ENCODE measurements at places on chromosomes 6 and 20.

DNA sequence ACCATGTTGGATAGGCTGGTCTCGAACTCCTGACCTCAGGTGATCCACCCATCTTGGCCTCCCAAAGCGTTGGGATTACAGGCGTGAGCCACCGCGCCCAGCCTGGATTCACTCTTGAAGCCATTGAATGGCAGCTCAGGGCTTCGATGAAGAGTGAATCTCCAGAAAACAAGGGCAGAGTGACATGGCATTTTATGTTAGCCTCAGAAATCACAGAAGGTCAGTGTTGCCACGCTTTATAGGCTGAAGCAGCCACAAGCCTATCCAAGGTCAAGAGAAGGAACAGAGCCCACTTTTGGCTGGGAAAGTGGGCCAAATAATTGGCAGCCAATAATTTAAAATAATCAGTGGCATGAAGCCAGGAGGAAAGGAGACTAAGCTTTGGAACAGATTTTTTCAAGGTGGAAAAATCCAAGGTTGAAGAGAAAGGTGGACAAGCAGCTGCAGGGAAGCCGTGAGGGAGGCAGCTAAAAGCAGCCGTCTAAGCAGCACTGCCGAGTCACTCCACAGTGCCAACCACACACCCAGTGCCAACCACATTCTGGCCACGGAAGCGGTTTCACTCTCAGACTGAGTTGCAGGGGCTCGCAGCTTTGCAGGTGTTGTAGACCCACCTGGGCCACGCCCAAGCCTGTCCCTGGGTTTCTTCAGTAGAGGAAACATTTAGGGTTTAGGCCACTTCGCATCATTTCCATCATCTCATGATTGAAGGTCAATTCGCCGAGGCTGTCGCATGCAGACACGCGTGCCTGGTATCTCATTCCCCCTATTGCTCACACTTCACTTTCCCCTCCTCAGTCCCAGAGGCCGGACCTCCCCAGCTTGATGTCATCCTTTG is 17.4 kb upstream of the AVP start:
- DNase-seq = no peak

GRCh38 chr6:106149472-106150069 is 63.4 kb downstream of the PRDM1 start:
- DNase-seq = no peak

DNA sequence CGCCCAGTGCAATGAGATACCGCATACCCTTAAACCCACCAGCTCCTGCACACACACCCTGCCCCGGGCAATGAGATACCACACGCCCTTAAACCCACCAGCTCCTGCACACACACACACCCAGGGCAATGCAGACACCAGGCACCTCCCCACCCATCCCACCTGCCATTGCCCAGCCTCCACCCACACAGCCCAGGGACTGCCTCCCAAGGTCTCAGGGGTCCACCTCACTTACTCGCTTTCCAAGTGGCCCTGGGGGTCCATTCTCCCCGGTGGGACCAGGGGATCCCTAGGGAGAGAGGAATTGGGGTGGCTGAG is 24.0 kb downstream of the COL11A2 start:
- DNase-seq = no peak

GRCh38 chr6:16311763-16312162 is 73.4 kb downstream of the GMPR start:
- DNase-seq = no peak

- no peak for DNase-seq
Measured at GRCh38 chr20:52490711-52491430, 299.3 kb upstream of the ZFP64 start.

DNA sequence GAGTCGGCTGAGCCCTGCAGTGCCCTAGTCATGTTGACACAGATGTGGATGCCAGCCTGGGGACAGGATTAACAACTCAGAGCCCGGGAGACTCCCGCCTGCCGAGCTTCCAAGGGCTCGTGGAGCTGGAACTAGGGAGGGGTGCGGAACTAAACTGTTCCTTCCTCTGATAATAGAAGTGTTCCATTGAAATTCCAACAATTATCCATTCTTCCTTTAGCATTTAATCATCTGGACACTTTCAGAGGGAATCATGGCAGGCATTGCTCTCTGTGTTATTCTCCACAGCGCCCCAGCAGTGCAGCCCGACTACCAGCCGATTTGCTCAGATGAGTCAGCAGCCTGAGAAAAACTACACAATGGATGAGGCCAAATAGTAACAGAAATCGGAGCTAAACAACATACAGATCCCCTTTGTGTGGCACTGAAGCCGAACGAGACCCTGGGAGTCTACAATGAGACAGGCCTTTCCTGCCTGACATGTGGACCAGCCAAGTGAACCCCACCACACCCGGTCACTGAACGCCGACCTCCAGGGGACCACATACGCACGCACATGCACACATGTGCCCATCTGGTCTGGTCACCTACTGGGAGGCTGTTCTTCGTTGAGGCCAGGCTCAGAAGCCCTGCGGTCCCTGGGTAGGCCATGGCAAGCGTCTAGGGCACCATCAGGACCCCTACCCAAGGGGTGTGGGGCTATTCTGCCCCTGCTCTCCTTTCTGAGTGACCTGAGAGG is 238.4 kb upstream of the AFDN start:
- no peak for DNase-seq

DNA sequence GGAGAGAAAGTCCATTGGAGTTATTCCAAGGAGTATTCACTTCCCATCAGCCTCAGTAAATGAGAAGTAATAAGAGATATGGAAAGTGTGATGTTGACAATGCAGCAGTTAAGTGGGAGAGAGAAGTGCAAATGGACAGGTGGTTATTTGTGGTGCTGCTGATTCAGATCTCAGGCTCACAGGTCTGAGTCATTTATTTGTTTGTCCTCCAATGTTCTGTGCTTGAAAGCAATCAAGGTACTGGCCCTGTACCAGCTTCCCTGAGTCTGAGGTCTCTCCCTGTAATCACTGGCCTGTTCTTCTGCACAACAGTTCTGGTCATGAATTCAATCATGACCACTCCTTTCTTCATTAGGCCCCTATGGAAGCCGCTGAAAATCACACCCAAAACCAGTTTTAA is 827.7 kb downstream of the MAFB start:
- DNase-seq = no peak

DNA sequence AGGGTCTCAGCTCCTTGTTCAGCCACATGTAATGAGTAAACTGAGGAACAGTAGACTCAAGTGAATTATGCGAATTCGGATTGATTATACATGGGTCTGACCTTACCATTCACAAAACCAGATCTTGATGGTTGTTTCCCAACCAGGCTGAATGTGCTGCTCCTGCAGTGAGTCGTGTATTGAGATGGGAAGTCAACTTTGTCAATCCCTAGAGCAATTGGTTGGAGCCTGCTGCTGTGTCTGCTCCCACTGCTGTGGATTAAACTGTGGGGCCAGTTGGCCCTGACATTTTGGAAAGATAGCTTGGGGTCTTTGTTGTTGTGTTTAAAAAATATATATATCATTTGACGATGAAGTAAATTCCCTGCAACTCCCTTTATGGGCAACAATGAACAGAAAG is 23.9 kb downstream of the FAM50B start:
- no peak for DNase-seq

GRCh38 chr20:23130622-23131140 is 44.6 kb upstream of the CD93 start:
- no peak for DNase-seq

GRCh38 chr6:133959667-133960368 is 6.8 kb downstream of the TBPL1 start:
- no peak for DNase-seq

DNA sequence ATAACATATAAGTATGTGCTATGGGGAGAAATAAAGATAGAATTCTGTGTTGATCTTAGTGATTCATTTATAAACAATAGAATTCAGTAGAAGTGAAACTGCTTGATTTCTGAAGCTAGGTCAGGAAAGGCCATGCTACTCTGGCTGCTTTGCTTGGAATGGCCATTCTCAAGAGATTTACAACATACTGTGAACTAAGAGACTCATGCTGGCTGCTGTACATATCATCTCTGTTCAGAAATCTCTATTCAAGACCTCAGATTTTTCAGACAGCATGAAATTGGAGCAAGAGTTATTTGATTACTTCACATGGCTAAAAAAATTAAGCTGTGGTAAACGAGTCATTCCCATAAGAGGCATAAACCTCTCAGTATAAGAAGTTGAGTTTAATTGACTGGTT is 662.6 kb downstream of the BCKDHB start:
- DNase-seq = no peak

- DNase-seq = no peak
Measured at GRCh38 chr6:139990026-139990686, 615.7 kb upstream of the CITED2 start.

DNA sequence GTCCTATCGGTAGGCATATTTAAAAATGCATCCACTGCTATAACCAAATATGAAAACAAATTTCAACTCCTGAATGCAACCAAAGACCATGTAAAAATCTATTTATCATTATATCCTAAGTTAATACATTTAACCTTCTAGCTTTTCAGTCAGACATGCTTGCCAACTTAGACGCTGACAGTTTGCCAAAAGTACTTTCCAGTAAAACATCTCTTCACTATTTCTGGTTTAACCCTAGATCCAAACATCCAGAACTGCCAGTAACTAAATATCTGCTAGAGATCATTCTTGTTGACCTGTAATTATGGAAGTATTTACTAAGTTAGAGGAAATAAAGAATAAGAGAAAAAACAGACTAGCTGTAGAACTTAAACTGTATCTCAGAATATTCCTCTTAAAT is 210.2 kb upstream of the THEMIS start:
- no peak for DNase-seq

DNA sequence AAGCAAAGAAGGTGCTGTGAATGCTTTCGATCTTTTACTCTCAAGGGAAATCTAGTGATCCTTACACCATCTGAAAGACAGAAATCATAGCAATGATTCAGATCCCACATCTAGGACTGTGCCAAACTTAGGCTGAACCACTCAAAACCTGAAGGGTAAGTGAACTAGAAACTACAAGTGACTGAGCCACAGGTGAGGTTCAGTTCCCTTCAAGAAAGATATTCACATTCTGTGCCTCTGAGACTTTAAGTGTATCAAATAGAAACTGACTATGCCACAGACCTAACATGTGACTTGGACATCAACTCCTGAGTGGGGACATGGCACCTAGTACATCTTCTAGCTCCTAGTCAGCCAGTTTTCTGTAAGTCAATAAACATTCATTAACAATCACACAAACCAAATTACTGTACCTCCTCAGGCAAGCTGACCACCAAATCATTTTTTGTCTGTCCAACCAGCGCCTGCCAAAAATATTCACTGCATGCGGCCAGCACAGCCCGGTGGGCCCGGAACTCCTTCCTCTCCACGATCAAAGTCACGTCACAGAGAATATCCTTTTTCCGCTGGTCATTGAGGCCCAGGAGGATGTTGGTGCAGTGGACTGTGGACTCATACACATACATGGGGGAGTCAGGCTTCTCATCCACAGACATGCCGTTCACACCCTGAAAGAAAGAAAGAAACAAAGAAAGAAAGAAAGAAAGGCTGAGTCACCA is 114.1 kb downstream of the GJA10 start:
- DNase-seq = no peak

- peak; percentile 70 for DNase-seq
Measured at GRCh38 chr6:16762550-16763477, 1.6 kb upstream of the ATXN1 start.

- DNase-seq = no peak
Measured at GRCh38 chr6:109660526-109661320, 30.3 kb downstream of the AK9 start.

- DNase-seq = no peak
Measured at GRCh38 chr20:20839771-20840170, 127.3 kb upstream of the RALGAPA2 start.

DNA sequence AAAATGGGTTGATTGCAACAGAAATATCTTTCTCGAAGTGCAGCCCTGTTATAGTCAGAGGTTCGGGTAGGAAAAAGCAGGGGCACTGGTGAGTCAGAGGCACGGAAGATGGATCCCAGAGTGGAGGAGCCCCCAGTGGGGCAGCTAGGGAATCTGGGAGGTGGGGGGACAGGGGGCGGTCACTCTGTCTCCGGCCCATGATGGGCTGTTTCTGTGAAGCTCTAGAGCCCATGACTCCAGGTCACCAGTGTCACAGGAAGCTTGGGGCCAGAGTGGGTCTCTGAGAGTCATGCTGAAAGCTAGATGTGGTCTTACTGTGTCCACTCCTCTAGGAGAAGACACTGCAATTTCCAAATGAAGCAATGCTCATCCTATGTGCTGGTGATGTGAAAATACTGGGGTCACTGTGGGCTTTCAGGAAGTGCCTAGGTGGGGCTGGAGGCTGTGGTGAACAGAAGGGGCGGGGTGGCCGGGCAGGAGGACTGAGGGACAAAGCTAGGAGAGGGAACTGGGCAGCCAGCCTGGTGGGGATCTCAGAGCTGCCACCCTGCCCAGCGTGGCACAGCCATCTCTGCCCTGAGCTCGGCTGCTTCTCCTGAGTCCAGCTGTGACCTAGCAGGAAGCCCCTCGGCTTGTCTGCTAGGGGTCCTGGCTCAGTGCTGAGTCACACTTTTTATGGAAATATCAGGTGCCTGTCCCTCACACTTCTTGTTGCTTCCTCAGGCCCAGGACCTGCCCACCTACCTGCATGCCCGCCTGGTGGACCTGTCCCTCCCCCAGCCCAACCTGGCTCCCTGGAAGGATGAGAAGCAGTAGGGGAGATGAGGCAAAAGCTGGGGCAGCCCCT is 54.2 kb downstream of the IRF4 start:
- DNase-seq = no peak

DNA sequence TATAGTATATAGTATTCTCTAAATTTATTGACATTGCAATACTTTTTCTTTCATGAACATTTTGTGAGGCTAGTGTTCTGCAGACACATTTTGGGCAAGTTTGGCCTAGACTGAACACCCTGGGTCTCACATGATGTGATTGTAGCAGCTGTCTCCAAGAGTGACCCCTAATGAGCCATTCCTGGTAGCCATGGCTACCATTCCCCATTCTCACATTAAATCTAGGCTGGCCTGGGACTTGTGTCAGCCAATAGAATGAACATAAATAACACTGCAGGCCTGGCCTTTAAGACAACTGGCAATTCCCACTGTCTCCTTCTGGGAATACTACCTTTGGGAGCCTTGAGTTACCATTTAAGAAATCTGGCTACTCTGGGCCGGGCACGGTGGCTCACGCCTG is 38.0 kb upstream of the TASP1 start:
- DNase-seq = no peak

DNA sequence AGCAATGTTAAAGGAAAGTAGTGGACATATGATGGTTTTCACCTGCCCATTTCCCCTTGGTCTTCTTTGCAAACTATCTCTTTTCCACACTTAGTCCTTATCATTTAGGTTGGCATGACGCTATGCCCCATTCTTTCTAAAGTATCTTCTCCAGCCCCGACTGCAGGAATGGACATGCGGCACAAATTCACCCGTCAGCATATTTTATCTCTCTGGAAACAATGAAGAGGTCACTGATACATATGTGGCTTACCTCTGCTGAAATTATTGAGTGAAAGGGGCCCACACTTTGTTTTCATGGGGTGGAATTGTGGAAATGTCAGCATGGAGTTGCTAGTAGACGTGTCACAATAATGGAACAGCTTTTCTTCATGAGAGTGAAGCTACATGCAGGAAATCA is 45.8 kb upstream of the MEI4 start:
- DNase-seq = no peak

GRCh38 chr6:90365002-90365401 is 68.4 kb upstream of the BACH2 start:
- DNase-seq = no peak

Data from T-helper 22 cell (primary cell).